Cerebellar nuclear complex (tissue), 1 donor: ENCODE measurements at places on chromosomes 16 and 17.

GRCh38 chr16:26195225-26195624 is 503.5 kb downstream of the HS3ST4 start:
- no peak for DNase-seq

DNA sequence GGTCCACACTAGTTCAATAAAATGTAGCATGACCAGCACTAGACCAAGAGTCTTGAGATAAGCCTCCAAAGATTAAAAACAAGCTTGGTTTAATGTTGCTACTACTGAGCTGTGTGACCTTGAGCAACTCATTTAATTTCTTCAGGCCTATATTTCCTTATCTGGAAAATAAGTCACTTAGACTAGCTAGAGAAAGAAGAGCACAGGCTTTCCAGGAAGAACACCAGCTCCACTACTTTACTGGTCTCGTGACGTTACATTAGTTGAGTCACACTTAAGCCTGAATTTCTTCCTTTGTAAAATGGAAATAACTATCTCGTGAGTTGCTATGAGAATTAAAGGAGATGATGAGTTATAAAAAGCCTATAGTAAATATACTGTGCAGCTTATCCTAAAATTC is 5.4 kb downstream of the HELZ start:
- no peak for DNase-seq

DNA sequence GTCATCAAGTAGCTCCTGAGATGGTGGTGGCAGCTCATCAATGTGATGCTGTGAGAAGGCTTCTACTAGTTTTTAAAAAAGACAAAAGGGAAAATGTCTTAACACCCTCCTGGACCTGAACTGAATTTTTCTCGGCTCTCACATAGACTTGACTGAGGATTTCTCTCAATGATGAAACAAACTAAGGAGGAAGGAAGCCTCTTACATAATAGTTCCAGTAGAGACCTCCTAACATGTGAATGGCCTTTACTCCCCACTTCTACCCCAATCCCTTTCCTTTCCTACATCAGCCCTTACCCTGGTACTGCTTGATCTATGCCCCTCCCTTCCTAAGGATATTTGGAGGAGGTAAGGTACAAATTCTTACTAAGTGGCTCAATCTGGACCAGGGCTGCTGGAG is 54.8 kb upstream of the MTMR4 start:
- no peak for DNase-seq

DNA sequence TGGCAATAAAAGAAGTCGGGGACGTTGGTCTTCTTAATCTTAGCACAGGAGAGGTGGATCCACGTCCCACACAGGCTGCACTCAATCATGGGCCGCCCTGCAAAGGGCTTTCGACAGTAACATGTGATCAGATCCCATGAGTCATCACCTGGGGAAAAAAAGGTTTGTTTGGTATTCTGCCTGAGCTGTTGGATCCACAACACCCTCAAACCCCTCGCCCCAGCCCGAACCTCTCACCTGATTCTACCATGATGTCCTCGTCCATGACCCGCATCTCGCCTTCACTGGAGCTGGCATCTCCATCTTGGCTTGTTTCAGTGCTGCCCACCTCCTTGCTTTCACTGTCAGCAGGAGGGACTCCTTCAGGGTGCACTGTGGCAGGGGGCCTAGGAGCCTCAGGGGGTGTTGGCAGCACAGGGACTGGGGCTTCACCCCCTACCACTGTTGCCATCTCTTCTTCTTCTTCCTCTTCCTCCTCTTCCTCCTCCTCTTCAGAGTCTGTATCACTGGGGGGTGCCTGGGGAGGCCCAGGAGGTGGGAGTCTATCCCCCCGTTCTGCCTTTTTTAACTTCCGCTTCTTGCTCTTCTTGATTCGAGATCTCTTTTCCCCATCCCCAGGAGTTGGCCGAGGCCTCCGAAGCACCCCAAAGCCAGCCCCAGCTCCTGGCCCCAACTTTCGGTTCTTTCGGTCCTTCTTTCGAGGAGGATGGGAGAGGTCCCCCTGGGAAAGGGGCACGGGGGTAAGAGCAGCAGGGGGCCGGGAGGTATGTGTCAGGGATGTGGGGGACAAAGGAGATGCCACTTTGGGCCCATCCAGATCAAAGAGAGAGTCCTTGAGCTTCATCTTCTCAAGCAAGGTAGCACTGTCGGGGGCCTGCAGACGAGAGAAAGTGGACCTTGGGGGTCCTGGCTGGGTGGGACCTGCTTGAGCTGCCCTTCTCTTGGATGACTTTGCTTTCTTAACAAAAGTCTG is 1.7 kb upstream of the DVL2 start:
- no peak for DNase-seq

- DNase-seq = no peak
Observed at GRCh38 chr16:68744744-68745280, 7.7 kb downstream of the CDH1 start.

- DNase-seq = no peak
Observed at GRCh38 chr17:63682441-63682840, 17.5 kb downstream of the LIMD2 start.

DNA sequence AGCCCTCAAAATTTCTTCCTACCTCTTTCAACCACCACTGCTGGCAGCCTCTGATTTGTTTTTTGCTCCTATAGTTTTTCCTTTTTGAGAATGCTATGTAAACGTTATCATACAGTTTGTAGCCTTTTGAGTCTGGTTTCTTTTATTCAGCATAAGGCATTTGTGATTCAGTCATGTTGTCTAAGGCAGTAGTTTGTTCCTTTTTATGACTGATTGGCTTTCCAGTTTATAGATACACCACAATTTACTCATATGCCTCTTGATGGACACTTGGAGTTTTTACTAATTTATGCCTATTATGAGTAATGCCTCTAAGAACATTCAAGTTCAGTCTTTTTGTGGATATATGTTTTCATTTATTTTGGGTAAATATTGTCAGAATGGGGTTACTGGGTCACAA is 136.6 kb downstream of the CHD9 start:
- no peak for DNase-seq

- no peak for DNase-seq
Observed at GRCh38 chr17:8041979-8042378, 3.1 kb downstream of the ALOX15B start.

GRCh38 chr16:77422196-77422784 is 12.5 kb downstream of the ADAMTS18 start:
- no peak for DNase-seq

DNA sequence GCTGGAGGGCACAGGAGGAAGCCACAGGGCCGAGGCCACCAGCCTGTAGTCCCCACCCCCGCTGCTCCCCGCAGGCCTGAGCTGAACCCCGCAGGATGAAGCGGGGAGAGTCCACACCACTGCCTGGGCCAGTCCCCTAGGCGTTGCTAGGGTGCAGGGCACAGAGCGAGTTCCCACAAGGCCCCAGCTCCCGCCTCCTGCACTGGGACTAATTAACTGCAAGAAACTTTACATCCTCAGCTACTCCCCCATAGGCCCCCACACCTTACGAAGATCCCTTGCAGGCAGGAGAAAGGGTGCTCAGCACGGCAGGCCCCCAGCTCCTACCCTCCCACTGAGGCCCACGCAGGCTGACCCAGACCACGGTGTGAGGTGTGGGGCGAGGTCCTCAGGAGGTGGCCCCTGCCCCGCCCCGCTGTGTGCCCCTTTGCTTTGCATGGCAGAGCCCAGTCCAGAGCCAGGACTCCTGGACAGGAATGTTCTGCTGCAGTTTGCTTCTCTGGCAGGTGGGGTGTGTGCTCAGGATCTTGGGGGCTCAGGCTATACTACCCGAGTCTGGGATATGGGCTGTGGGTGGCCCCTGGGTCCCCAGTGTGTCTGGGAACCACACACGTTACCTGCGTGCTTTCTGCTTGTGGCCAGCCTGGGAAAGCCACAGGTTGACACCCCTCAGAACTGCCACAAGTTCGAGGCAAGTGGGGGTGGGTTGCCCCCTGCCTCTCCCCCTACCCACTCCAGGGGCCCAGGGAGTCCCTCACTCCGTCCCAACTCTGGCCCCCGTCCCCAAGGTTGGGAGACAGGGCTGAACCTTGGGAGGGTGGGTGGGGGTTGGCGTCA is 1.2 kb downstream of the GNG13 start:
- DNase-seq = no peak

DNA sequence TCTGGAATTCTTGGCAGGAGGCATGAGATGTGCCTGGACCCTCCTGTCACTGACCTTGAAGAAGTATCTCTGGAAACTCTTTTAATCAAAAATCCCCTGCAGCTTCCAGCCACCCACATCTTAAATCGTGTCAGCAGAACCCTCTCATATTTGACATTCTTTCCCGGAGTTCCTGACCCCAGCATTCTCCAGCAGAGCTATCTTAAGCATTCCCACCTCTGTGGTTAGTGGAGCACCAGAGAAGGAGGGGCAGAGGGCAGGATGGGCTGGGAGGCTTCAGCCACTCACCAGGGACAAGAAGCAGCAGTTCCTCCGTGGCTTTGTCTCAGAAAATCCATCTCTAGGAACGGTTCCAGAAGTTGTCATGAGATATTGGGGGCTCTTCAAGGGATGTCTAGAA is 149.9 kb downstream of the RGS9 start:
- DNase-seq = no peak

- no peak for DNase-seq
Observed at GRCh38 chr17:28527859-28528258, 21.7 kb downstream of the FOXN1 start.

GRCh38 chr16:50627419-50627818 is 53.7 kb downstream of the SNX20 start:
- DNase-seq = no peak

DNA sequence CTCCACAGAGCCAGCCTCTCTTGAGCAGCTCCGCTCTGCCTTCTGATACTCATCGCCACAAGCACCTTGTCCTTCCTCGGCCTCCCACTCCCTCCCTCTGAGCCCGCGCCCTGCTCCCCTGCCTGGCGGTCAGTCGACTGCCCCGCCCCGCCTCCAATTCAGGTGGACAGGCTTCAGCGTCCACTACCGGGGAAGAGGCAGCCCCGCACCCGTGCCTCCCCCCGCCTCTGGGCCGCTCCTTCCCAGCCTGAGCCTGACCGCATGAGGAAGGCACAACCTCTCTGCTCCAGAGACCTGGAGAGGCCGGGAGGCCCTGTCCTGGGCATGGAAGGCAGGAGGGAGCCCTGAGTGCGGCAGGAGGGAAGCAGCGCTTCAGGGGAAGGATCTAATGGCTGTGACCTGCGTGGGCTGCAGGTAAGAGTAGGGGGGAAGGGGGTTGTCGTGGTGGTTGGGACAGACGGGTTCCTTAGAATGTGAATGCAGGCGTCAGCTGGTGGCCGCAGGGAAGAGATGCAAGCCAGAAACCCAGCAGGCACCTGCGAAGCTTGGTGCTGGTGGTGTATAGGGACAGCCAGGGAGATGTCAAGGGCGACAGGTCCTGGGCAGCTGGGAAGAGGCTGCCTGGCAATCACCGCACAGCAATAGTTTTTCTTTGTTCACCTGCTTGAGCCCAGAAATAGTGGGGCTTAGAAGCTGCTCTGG is 3.0 kb upstream of the SLC6A4 start:
- no peak for DNase-seq

GRCh38 chr16:52471650-52472370 is 75.1 kb downstream of the TOX3 start:
- no peak for DNase-seq
